Cortex of kidney (tissue), 1 donor: ENCODE measurements at places on chromosomes 5 and 9.

- DNase-seq = no peak
Observed at GRCh38 chr9:99058964-99059921, 45.7 kb upstream of the TGFBR1 start.

GRCh38 chr5:21087766-21088165 lies 1099.8 kb upstream of the CDH18 start:
- no peak for DNase-seq

DNA sequence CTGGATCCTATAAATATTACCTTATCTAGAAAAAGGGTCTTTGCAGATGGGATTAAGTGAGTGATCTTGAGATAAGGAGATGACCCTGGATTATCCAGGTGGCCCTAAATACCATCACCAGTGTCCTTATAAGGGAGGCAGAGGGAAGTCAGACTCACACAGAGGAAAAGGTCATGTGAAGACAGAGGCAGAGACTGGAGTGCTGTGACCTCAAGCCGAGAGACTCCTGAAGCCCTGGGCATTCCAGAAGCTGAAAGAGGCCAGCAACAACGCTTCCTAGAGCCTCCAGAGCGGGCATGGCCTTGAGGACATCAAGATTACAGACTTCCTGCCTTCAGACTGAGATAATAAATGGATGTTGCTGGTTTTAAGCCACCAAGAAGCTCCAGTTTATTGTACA lies 118.8 kb downstream of the ATPSCKMT start:
- DNase-seq = no peak

DNA sequence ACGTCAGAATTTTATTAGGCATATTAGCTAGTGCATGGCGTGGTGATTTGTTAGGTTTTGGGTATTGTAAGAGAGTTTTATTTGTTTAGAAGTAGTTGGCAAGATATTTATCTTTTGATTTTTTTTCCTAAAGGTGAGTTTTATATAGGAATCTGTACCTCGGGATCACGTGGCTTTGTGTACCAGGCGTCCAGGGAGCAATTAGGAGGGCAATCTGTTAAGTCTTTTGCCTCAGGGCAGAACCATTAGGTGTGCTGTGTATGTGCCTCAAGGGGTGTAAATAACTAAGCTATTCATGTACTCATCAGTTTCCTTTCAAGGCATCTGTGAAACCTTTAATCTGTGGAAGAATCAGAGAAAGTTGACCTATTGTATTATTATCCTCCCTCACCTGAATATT lies 39.4 kb downstream of the ZSWIM6 start:
- no peak for DNase-seq

GRCh38 chr5:117182104-117182503 lies 607.5 kb upstream of the SEMA6A start:
- no peak for DNase-seq

DNA sequence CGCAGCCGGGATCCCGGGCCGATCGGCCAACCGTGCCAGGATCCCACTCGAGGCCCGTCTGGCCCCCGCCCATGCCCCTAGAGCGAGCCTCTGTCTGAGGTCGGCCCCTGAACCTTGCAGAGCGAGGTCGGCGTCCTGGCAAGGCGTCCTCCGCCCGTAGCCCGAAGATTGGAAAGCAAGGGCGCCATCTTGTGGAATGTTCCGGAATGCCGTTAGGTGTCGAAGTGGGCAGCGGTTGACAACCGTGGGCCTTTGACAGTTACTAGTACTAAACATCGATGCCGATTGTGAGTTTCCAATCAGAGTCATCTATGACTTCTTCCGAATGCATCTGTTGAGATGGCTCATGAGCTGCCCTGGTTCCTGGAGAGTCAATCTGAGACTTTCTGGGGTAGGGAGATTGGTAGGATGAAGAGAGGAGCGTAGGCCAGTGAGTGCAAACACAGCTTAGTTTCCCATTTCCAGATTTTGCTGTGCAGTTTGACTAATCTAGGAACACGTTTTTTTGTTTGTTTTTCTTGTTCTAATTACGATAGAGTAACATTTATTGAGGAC lies 923 bp upstream of the PLK2 start:
- DNase-seq = no peak

- DNase-seq = no peak
Observed at GRCh38 chr5:86030753-86031152, 587.0 kb upstream of the COX7C start.

GRCh38 chr9:9337129-9337528 lies 1275.7 kb downstream of the PTPRD start:
- no peak for DNase-seq

DNA sequence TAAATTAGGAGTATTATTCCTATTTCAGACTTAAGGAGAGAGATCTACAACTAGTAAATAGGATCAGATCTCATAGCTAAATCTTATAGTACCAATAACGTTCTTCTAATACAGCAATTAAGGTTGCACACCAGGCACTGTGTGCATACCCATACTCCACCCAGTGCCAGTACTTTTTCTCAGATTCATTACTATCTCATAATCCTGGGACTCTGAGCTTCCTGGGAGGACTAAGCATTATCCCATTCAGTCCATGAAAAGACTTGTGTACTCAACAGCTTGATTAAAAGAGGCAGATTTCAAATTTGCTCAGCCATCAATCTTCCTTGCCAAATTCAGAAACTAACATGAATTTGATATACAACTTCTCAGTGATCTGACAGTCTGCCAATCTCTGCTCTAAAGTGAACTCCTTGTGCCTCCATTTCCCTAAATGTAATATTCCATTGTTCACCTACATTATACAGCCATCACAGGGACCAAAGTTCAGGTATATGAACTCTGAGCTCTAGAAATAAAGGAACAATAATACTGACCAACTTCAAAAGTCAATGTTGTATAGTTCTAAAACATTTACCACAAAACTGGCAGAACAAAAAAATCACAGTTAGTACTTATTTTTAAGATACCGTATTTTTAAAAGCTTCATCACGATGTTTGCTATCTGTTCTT lies 7.2 kb downstream of the STRBP start:
- DNase-seq = no peak

- DNase-seq = no peak
Observed at GRCh38 chr5:169893010-169893409, 87.3 kb downstream of the INSYN2B start.

DNA sequence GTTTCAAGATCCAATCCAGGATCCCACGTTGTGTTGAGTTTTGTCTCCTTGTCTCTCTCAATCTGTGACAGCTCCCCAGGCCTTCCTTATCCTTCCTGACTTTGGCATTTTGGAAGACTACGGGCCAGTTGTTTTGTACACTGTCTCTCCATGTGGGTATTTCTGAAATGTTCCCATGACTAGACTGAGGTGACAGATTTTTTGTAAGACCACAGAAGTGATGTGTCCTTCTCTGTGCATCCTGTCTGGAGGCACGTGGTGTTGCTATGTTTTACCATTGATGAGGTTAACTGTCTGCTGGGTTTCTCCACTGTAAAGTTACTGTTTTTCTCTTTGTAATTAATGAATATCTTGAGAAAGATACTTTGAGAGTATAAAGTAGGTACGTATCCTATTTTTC lies 15.7 kb upstream of the PDZD2 start:
- DNase-seq = no peak

DNA sequence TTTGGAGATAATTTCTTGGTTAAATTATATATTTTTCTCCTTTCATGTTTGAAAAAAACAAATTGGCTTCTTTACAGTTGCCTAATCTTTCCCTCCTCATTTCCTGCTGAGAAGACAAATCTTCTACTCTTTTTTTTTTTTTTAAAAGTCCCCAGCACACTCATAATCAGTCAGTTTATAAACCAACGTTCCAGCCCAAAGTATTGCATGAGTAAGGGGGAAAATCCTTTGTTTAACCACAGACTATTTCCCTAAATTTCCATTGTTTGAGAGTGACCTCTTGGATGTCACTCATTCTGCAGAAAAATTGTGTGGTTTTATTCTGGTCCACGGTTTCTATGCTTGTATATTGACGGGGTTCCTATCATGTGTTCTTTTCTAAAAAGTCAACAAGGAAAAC lies 55.1 kb upstream of the TLR4 start:
- DNase-seq = no peak

GRCh38 chr5:52069997-52070396 lies 686.7 kb downstream of the ISL1 start:
- no peak for DNase-seq

GRCh38 chr9:35728041-35728971 lies 3.7 kb downstream of the TLN1 start:
- DNase-seq = no peak

DNA sequence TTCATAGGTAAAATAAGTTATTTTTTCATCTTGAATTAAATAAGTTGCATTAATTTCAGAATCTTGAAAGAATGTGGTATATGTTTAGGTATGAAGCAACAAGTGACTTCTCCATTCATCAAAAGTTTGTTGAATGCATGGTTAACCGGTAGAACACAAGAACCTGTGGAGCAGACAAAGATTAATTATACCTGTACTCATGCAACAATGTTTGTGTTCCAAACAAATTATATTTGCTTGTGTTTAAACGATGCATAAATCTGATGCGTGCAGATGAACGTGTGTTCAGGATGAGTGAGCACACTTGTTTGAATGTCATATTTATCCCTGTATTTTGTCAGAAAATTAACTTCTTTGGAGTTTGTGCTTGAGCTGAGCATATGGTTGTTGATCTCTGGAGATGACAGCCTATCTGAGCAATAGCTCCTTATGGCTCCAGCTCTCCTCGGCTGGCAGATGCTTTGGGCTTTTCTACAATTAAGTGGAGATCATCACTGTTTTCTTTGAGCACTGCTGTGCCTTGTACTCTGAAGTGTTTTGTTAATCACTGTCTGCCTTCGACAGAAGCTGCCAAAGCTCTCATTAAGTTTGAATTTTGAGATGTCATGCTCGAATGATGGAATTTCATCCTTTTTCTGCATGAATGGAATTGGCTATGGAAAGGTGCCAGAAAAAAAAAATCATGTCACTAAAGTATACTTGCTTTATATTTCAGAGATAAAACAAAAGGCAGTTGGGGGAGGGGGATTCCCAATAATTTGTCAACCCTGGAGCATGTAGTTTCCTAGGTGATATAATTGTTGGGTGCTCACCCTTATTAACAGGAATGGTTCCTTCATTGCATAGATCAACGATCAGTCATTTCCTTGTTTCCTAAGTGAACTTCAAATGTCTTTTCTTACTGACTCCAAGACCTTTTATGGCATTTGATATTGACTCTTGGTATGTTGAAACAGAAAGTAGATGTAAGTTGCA lies 502.5 kb upstream of the ARRDC3 start:
- DNase-seq = no peak

DNA sequence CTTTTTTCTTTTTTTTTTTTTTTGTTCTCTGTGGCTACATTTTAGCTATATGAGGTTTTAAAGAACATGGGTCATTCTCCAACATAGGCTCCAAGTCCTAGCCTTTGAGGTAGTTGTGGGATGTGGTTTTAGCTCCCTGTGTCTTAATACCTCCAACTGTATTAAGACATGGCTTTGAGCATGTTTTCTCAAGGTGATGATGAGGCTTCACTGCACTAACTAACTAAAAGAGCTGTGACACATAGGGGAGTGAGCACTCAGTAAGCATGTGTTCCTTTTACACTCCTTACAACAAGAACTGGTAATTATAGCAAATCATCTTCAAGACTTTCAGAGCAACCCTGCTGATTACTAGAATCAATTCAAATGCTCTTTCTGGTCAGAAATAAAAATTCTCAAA lies 333.6 kb upstream of the CCNH start:
- DNase-seq = no peak

GRCh38 chr9:77999231-77999631 lies 32.4 kb downstream of the GNAQ start:
- no peak for DNase-seq

GRCh38 chr5:13189532-13189931 lies 755.0 kb downstream of the DNAH5 start:
- DNase-seq = no peak

GRCh38 chr5:14054965-14055963 lies 87.9 kb upstream of the TRIO start:
- no peak for DNase-seq

- DNase-seq = no peak
Observed at GRCh38 chr9:113721856-113722255, 154.3 kb upstream of the ZNF618 start.

GRCh38 chr9:27792971-27793689 lies 219.8 kb upstream of the C9orf72 start:
- DNase-seq = no peak

DNA sequence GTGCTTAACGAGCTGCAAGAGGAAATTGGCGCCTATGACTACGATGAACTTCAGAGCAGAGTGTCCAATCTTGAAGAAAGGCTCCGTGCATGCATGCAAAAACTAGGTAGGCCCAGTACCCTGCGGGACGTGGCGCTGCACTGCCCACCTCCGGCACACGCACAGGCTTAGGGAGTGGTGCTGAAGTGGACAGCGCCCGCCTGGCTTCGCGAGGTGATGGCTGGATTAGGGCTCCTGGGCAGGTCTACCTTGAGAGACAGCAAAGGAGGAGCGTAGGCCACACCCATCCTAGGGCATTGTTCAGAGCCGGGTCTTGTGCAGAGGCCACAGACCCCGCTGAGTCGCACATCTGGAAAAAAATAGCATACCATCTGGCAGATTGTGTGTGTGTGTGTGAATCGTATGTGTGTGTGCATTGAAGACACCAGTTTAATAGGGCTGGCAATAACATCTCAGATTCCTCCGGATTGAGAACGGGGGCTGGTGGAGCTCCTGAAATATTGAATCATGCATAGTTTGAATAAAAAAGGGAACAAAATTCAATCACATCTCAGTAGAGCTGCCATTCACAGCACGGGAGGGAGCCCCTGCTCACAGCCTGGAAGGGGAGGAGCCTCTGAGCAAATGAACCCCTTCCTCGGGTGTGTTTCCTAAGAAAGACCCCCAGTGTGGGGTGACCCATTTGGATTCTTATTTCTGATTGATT lies 11.1 kb downstream of the OLFM1 start:
- no peak for DNase-seq

DNA sequence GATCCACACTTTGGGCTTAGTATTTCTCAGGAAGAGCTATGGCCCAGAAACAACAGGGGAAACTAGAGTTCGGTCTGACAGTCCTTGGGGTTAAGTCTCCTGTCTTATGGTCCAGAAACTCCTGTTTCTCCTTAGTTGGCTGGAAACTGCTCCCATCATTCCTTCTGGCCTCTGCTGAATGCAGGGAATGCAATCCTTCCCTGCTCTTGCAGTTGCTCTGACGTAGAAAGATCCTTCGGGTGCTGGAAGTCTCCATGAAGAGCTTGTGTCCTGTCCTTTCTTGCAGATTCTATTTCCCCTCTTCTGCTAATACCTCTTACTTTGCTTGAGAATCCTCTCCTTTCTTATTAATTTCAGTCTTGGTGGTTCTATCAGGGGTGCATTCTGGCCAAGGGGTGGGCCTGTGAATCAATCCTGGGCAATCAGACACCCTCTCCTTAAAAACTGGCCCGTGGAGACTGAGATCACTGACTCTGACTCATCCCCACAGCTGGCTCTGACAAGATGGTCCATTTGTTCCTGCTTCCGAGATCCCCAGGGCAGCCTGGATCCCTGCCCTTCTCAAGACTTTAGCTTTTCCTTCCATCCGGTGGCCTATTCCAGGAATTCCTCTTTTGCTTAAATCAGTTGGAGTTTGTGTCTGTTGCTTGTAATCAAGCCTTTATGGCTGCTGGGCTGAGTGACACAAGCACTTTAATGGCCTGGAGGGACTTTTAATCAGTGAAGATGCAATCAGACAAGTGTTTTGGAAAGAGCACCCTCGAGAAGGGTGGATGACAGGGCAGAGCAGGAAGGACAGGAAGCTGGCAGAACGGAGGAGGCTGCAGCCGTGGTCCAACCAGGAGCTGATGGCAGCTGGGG lies 23.7 kb downstream of the PTGS1 start:
- no peak for DNase-seq
